ENCODE measurements at places on chromosomes 4 and X.

DNA sequence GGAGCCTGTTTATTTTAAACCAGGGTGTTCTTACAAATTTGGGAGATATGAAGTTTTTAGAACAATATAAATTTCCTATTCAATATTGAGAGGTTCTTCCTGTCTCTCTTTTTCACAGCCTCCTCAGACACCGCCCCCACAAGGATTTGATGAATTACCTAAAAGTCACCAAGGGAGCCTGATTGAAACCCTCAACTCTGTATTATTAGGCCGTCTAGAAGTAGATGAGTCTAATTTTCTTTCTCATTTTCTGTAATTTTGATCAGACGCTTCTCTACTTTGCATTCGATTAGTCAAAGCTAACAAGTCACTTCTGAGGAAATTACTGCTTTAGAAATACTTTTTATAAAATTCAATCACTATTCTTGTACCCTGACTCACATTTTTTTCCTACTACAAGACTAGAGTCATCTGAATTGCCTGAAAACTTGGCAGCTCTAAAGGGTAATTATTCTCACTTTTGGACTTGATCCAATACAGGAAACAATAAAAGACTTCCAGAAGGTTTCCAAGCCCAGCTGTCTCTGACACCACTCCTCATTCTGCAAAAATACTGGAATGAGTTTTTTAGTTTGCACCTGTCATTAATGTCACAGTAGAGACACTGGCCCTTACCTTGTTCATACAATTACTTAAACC is 111.2 kb downstream of the ELOVL6 start:
- no peak for DNase-seq

- peak; percentile 0 for DNase-seq
These were observed 34.0 kb upstream of the GYPA start for GRCh38 chr4:144174401-144175067.

DNA sequence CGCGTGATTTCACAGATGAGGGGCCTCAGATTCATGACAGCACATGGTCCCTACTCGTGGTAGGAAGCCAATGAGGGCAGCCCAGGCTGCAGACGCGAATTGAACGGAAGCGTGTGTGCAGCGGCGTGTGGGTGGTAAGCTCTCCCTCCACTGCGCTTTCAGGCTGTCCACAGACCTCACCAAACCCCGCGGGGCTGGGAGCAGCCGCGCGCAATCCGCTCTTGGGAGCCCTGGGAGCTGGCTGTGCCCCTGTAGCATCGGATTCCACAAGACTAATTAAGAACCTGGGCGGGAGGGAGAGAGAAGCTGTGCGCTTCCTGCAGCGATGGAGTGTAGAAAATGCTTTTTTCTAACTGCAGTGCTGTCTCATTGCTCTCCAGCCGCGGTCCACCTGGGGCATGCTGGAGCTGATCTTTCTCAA is 134.9 kb downstream of the STOX2 start:
- DNase-seq, result no peak

DNA sequence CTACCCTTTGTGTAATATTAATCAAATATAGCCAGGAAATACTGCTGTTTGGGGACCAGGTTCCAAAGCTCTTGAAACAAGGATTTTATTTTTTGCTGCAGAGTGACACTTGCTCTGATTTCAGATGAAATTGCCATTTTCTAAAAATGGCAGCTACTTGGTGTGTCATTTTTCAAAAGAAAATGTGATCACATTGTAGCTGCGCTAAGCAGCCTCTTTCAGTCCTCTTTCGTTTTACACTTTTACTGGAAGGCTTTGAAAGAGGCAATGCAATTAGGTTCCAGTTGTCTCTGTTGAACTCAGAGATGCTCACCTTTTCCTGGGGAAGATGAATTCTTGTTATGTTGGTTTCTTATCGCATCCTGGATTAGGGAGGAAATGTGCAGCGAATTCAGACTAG is 85.1 kb downstream of the CT47B1 start:
- no peak for DNase-seq

- DNase-seq, result peak; percentile 17
These were observed 29.0 kb downstream of the PDHA1 start for GRCh38 chrX:19372547-19373331.

- DNase-seq, result no peak
These were observed 83.7 kb downstream of the PSAPL1 start for GRCh38 chr4:7351014-7351413.

DNA sequence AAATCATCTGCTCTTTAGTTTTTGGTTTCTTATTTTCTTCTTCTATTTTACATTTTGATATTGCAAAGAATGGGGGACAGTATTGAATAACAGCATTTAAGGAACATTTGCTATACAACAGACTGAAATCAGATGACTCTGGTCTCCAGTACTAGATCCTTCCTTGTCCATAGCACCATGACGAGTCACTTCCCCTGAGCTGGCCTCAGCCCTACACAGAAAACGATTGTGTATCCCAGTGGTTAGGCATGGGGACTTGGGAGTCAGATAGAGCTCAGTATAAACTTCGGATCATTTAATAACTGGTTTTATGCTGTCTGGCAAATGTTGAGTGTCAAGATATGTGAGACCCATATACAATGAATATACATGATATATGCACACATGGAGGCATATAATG is 44.7 kb upstream of the BEX4 start:
- no peak for DNase-seq

- DNase-seq, result no peak
These were observed 59.7 kb upstream of the IL15 start for GRCh38 chr4:141576585-141577110.
